HL-60 (cell line): ENCODE measurements at places on chromosomes 13 and 19.

GRCh38 chr13:94333131-94333820 lies 146.2 kb downstream of the DCT start:
- no peak for DNase-seq

DNA sequence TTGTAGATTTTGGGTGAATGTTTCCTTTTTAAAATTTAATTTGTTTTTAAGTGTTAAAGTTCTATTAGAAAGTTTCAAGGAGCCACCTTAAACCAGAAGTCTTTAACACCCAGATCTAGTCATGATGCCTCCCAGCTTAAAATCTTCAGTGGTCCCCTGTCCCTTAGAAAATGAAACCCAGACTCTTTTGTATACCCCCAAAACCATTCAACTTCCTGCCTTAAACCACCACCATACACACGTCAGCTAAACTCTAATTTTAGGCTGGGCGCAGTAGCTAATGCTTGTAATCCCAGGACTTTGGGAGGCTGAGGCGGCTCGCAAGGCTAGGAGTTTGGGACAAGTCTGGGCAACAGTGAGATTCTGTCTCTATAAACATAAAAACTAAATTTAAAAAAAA lies 37.9 kb downstream of the N4BP2L1 start:
- DNase-seq: no peak

- DNase-seq: no peak
Measured at GRCh38 chr19:47134545-47134944, 3.9 kb downstream of the SAE1 start.

DNA sequence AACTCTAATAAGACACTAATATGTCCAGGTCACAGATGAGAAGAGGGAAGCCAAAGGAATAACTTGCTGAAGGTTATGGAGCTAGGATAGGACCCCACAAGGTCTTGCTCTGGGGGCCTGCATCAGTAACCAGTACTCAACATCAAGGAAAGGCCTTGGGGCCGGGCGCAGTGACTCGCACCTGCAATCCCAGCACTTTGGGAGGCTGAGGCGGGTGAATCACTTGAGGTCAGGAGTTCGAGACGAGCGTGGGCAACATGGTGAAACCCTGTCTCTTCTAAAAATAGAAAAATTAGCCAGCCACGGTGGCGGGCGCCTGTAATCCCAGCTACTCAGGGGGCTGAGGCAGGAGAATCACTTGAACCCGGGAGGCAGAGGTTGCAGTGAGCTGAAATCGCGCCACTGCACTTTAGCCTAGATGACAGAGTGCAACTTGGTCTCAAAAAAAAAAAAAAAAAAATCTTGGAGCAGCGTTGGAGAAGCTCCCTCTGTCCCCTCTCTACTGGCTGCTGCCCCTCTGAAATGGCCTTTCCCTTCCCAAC lies 1.8 kb downstream of the LONP1 start:
- no peak for DNase-seq

GRCh38 chr13:32728327-32728726 lies 142.1 kb downstream of the PDS5B start:
- DNase-seq: no peak

DNA sequence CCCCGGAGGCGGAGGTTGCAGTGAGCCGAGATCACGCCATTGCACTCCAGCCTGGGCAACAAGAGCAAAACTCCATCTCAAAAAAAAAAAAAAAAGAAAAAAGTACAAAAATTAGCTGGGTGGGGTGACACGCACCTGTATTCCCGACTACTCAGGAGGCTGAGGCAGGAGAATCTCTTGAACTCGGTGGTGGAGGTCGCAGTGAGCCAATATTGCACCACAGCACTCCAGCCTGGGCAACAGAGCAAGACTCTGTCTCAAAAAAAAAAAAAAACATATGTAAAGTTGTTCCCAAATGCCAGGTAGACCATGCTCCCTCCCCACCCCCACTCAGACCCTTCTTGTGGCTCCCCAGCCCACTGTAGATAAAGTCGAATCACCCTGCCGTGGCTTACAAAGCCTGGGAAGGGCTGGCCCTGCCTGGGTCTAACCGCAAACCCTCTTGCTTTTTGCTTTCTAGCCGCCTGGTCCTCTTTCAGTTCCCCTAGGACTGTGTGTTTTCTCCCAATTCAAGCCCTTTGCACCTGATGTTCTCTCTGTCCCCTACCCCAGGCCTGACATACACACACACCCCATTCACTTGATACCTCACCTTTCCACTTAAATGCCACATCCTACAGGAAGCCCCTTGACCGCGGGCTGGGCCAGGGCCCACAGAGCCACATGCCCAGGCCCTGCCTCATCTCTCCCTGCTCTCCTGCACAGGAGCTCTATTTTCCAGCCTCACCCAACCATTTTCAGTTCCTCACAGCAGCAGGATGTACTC lies 34.4 kb downstream of the MAP4K1 start:
- DNase-seq: peak; percentile 28

- DNase-seq: peak; percentile 56
Measured at GRCh38 chr13:77811381-77811780, 107.2 kb downstream of the EDNRB start.

- no peak for DNase-seq
Measured at GRCh38 chr13:85427416-85427815, 371.8 kb downstream of the SLITRK6 start.

DNA sequence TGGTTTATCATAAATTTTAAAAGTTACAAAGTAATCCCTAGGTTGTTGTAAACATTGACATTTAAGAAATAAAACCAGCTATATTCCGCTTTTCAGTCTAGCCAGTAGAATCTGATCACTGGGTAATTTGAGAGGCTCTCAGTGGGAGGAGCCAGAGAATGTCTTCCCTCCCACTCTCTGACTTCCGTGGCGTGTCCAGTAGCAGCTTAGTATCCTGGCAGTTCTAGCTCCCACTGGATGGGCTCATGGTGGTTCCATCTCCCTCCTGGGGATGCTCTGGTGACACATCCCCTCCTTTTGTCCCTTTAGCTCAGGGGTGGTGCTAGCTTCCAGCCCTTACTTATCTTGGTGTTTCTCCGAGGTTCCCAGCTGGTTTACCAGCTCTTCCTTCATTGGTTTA lies 34.5 kb downstream of the MTUS2 start:
- DNase-seq: no peak

GRCh38 chr13:67123165-67123564 lies 107.0 kb downstream of the PCDH9 start:
- DNase-seq: no peak

DNA sequence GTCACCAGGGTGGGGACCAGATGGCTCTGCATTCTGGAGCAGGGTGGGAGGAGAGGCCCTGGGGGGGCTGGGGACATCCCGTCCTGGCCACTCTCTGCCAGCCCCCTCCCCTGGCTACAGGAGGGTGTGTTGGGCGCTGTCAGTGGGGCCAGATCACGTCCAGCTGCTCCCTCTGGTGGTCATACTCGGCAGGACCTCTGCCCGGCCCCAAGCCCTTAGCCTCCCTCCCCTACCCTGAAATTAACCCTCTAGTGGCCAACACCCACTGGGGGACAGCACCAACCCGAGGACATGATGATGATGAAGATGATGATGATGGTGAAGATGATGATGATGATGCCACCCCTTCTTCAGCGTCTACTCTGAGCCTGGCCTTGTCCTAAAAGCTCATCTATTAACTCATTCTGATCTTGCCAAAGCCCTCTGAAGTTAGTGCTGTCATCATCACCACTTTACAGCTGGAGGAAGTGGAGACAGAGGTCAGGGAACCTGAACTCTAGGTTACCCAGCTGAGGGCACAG lies 590 bp upstream of the LGI4 start:
- DNase-seq: peak; percentile 44
